ENCODE measurements at places on chromosomes 1 and 21.

GRCh38 chr1:10692401-10693021 is 103.9 kb downstream of the CASZ1 start:
- peak; percentile 69 for DNase-seq

GRCh38 chr1:231194476-231194842 is 32.6 kb downstream of the TRIM67 start:
- DNase-seq = no peak

DNA sequence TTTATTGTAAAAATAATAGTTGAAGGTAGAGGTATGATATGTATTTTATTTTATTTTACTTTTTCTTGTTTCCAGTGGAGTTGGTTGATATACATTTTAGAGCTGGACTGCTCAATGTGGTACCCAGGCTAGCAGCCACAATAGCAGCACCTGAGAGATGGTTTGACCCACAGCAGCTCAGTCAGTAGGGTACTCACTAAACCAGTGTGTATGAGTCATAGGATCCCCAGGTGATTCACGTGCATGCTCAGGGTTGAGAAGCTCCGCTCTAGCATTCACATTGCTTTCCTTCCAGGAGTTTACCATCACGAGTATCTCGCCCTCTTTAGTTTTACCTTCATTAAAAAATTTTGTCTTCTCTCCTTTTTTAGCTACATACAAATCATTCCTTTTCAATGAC is 96.0 kb upstream of the PAXBP1 start:
- DNase-seq = no peak

- no peak for DNase-seq
Measured at GRCh38 chr1:2326524-2326923, 64.8 kb downstream of the MORN1 start.

GRCh38 chr1:247338723-247339275 is 7.1 kb upstream of the ZNF496 start:
- DNase-seq = no peak

DNA sequence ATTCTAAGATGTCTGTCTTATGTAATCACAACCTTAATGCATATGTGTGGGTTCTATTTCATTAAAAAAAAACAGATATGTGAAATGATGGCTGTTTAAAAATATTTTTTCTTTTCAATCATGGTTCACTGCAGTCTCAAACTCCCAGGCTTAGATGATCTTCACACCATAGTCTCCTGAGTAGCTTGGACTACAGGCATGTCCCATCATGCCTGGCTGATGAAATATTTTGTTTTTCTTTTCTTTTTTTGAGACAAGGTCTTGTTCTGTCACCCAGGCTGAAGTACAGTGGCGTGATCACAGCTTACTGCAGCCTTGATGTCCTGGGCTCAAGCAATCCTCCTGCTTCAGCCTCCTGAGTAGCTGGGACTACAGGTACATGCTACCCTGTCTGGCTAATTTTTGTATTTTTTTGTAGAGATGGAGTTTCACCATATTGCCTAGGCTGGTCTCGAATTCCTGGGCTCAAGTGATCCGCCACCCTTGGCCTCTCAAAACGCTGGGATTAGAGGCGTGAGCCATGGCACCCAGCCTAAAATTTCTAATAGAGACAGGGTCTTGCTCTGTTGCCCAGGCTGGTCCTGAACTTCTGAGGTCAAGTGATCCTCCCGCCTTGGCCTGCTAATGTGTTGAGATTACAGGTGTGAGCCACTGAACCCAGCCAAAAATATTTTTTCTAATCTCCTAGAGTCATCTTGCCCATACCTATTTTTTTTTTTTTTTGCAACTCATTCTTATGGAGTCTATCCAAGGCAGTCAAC is 67.6 kb downstream of the GIPC2 start:
- DNase-seq = no peak

GRCh38 chr21:31142600-31142999 is 104.3 kb upstream of the KRTAP19-8 start:
- no peak for DNase-seq

DNA sequence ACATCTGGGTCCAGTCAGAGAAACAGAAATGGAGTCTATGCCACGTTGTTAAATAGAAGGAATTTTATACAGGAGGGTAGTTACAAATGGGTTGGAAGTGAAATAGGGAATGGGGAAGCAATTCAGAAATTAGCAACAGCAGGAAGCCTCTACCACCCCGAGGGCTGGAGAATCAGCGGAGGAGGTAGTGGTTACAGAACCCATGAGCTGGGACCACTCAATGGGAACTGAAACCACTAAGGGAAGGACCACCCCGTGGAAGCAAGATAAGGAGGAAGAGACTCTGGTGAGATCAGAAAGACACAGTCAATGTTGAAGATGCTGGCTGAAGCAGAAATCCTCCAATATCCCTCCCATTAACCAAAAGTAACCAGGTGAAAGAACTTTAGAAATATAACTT is 15.5 kb upstream of the MAST2 start:
- no peak for DNase-seq

GRCh38 chr1:81414488-81415015 is 386.2 kb upstream of the ADGRL2 start:
- no peak for DNase-seq

- DNase-seq = no peak
Measured at GRCh38 chr1:170150016-170150415, 4.3 kb downstream of the NTMT2 start.

DNA sequence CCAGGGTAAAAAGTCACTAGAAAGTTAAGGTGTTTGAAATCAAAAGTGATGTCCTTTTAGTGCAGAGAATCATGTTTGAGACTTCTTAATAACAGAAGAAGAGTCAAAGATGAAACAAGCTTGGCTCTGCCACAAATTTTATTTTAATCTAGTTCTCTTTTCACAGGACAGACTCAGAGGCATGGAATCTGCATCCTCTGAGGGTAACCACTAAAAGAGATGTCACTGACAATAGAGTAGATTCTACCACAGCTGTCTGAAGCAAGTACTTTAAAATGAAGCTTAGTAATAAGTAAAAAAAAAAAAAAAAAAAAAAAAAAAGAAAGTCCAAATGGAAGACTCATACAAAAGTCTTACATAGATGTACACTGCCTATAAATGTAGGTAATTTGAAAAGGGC is 519.7 kb upstream of the PRMT6 start:
- DNase-seq = no peak

Measured in activated CD4-positive, CD25-positive, alpha-beta regulatory T cell treated with anti-CD3 and anti-CD28 coated beads, Interleukin-2, amount 50 U/mL, for 72 hours (primary cell).